T-helper 1 cell (primary cell): ENCODE measurements at places on chromosomes 3 and 15.

DNA sequence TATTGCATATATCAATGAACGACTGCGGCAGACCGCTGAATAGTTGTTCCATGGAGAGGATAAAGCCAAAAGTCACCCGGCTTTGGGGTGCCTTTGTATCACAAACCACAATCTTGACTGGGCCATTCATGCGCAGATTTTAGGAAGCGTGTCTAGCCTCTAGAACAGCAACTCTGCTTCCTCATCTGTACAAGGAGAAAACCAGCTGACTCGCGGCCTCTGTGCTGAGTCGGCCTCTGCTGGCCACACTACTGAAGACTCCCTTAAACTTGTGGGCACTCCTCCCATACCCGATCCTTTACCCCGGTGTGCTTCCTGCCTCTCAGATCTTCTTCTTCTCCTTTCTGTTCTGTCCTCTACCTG, 872 bp downstream of the DLEC1 start:
- DNase-seq: peak; percentile 23

DNA sequence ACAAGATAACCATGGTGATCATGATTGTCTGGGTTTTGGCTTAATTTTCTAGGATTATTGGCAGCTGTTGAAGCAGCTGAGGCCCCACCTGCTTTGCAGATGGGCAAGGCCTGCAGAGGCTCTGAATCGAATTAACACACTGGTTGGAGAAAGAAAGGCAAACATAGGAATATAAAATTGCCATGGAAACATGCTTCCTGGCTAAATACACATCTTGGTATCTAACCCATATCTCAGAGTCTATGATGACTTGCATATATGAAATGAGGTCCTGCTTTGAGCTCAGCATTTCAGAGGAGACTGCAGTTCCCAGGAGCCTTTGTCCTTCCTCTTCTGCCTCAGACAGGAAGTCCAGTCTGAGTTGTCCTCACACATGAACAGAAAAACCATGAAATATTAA, 24.3 kb upstream of the SV2B start:
- DNase-seq: no peak

- DNase-seq: no peak
Measured at GRCh38 chr3:13067778-13068177, 5.5 kb downstream of the IQSEC1 start.

- DNase-seq: no peak
Measured at GRCh38 chr15:95368191-95368590, 962.3 kb upstream of the NR2F2 start.

- DNase-seq: no peak
Measured at GRCh38 chr3:149609595-149609994, 48.2 kb downstream of the WWTR1 start.

DNA sequence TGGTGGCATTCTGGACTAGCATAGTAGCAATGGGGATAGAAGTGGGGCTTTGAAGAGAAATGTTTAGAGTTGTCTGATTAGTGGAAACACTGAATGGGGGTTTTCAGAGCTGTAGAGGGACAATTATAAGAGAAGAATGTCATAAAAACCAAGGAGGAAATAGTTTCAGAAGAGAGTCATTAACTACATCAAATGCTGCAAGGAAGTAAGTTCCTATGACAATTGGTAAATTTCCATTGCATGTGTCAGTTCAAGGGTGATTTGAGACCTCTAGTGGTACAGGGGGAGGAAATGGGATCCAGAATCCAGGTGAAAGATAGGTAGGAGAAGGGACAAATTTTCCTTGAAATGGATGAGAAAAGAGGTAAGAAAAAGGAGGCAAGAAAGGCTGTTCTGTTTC, 68.3 kb upstream of the TBC1D5 start:
- DNase-seq: no peak

GRCh38 chr3:112090887-112091586, 4.8 kb downstream of the C3orf52 start:
- no peak for DNase-seq

- no peak for DNase-seq
Measured at GRCh38 chr3:157420606-157421130, 16.0 kb upstream of the PTX3 start.

GRCh38 chr3:42872718-42873117, 3.0 kb downstream of the CYP8B1 start:
- DNase-seq: no peak

- DNase-seq: no peak
Measured at GRCh38 chr3:100538339-100538706, 45.9 kb downstream of the TMEM45A start.
